ENCODE measurements at places on chromosomes 2 and 18.

DNA sequence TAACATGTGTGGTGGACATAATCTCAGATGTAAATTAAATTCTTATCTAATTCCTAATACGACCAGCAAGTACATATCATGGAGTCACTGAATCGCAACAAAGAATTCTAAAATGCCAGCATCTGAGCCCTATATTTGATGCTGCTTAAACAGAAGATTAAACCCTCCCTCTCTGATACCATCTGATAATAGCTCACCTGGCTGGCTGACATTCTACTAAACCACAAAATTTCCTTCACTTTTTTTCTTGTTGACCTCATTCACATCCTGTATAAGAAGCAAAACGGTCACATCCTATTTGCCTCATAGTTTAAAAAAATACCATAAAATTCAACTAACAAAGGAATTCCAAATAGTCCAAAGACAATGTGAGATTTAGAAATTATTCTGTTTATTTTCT lies 371.6 kb upstream of the SLC8A1 start:
- no peak for DNase-seq

GRCh38 chr2:199979832-199980628 lies 24.6 kb downstream of the MAIP1 start:
- peak; percentile 40 for DNase-seq

GRCh38 chr2:190802626-190803209 lies 77.9 kb upstream of the GLS start:
- no peak for DNase-seq

GRCh38 chr2:106664669-106665068 lies 177.5 kb downstream of the CD8B2 start:
- no peak for DNase-seq

- DNase-seq, result no peak
Measured at GRCh38 chr2:30820381-30821055, 13.3 kb upstream of the CAPN13 start.

GRCh38 chr2:174771631-174772471 lies 7.6 kb upstream of the CHRNA1 start:
- DNase-seq, result no peak

- no peak for DNase-seq
Measured at GRCh38 chr2:119879502-119879901, 119.8 kb downstream of the PTPN4 start.

DNA sequence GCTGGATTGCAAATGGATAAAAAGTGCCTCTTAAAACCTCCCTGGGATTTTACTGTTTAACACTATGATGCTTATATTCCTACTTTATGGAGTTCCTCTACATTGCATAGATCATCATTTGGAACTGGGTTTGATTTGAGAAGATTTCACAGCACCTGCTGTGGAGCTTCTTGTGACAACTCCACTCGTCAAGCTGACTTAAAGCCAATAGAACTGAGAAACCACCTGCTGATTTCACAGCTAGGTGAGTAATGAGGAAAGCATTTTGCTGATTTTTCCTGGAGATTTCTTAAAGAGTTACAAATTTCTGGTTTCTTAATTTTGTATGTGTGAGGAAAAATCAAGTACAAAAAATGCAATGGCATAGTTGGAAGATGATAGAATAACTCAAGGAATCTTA lies 739.1 kb upstream of the LRRTM1 start:
- no peak for DNase-seq

DNA sequence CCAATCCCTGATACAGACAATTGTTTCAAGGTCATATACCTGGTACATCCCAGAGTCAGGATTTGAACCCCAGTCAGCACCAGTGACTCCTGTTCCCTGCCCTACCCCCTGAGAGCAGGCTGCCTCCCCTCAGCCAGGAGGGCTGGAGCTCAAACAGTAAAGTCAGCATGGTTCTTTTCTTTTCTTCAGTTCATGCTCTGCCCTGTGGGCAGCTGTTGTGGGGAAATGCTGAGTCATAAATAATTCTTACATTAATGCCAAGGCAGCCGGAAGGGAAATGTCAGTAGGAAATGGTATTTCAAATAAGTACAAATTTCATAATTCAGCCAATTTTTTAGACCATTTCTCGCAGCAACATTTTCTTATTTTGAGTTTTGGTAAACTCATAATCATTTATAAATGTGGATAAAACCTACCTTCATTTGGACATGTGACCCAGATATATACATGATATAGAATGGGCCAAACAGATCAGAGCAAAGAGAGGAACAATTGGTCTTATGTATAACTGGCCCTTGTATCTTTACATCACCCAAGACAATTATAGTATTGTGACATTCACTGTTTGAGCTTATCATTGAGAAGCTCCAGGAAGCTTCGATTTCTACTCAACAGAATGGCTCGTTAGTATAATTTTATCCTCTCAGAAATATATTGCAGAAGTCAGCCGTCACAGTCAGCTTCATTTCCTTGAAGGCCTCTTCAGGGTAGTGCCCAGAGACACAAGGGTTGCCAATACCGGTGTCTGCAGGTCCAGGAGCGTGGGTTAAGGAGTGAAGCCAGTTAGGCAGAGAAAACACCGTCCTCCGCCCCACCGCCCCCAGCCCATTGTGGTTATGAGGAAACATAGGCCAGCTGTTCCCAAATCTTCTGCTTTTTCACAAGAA lies 28.0 kb upstream of the SCYGR1 start:
- no peak for DNase-seq

GRCh38 chr18:29321561-29321960 lies 1144.6 kb upstream of the CDH2 start:
- no peak for DNase-seq

All from SHP77 treated with DMSO at 0.1 percent for 48 hours (cell line).